ENCODE measurements at places on chromosomes 2 and 18.

DNA sequence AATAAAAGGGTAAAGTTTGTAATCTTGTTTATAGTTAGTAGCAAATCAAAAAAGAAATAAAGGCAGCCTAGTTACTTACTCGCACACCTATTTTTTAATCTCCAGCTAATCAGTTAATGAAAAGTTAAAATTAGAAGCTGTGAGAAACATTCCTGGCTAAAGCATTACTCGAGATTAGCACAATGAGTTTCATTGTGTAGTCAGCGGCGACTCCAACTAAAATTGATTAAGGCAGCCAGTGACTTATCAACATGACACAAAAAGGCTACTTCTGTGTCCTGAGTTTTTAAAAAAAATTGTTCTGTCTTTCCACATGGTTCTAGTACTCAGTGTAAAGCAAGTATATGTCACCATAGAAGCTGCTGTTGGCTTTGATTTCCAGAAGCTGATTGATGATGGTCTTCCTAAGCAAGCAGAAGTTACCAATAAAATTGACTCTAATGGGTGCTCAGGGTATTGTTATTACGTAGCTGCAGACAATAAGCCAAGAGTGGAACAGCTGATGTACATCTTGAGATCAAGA is 159.2 kb downstream of the CPS1 start:
- DNase-seq: no peak

- no peak for DNase-seq
These were observed 11.5 kb upstream of the SLC11A1 start for GRCh38 chr2:218370410-218371063.

DNA sequence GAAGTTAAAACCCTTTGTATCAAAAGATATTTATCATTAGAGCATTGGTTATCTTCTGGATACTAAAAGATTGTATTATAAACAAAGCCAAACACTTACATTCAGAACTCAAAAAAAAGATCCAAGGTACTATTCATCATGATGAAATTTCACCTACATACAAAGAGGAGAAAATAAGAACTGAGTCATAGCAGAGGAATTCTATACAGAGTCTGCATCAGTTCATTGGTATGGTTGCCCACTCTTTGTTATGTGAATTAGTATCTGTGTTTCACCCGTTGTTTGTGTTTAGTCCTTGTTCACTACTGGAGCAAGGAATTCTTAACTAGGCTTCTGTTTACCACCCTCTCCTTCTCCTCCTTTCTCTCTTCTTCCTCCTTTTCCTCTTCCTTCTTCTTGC is 157.9 kb downstream of the LNPK start:
- no peak for DNase-seq

GRCh38 chr2:101125808-101126207 is 25.4 kb downstream of the TBC1D8 start:
- no peak for DNase-seq

DNA sequence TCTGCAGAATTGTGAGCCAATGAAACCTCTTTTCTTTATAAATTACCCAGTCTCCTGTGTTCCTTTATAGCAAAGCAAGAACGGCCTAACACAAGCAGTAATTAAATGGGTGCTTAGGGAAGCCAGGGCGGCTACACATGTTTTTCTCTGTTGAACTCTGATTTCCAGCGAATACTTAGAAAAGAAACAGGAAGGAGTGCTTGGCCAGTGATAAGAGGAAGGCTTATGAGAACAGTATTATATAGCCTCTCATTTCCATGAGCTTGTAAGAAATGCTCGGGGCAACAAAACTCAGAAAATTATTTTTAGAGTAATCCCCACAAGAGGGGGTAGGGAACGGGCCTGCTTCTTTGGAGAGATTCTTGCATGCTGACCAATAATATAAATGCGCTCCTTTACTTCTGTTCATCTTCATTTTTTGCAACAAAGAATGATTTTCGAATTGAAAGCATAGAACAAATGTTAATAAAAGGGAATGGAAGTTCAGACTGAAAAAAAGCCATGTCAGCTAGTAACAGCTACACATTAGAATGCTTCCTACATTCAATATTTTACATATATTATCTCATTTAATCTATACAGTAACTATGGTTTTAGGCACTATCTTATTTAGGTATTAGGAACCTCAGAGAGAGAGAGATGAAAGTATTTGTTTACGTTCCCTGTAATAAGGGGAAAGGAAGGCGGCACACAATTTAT is 49.7 kb upstream of the CCDC85A start:
- no peak for DNase-seq

DNA sequence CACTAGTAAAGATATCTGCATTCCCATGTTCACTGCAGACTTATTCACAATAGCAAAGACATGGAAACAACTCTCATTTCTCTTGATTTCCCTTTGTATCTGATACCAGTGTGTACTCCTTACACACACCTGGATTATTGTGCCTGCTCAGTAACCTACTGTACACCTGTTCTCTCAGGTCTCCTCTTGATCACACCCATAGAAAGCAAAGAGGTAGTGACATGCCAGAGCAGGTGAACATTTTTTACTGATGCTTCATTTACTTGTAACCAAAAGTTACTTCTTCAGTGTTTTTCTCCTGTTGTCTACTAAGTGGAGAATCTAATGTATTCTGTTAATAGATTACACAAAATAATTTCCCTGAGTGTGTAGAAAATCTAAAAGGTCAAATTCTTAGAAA is 46.8 kb downstream of the CDH19 start:
- no peak for DNase-seq

DNA sequence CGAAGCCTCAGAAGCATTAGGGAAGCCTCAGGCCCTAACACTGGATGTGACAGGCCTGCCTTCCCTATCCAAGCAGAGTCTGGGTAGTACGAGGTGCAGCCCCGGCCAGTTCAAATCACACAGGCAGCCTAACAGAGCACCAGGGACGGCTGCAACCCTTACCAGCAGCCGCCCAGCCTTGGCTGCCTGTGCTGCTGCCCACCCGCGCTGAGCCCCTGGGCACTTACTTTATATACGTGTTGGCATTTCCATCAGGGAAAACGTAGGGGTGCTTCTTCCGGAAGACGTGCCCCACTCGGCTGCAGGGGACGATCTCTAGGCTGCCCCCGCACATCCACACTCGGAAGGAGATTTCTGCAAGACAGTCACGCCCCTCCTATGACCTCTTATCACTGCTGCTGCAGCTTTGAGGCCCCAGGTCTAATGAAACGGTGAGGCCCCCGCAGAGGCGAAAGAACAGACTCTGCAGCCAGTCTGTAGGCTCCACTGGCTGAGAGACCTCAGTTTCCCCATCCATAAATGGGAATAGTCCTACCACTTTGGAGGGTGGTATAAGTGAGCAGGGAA is 124.7 kb upstream of the CAPN13 start:
- DNase-seq: no peak

GRCh38 chr2:27308359-27308881 is at the start of gene UCN:
Gene UCN, minus strand, starts transcription at chr2:27308445. Its CDS starts 550 bp downstream, at chr2:27307895.
- DNase-seq: no peak

- no peak for DNase-seq
These were observed 109.2 kb downstream of the MREG start for GRCh38 chr2:215904101-215904500.

GRCh38 chr2:38207168-38207567 is 131.2 kb upstream of the CYP1B1 start:
- no peak for DNase-seq

GRCh38 chr2:48574353-48575287 is 43.0 kb upstream of the GTF2A1L start:
- DNase-seq: no peak

- DNase-seq: no peak
These were observed 104.0 kb downstream of the KCNE4 start for GRCh38 chr2:223155956-223156355.

DNA sequence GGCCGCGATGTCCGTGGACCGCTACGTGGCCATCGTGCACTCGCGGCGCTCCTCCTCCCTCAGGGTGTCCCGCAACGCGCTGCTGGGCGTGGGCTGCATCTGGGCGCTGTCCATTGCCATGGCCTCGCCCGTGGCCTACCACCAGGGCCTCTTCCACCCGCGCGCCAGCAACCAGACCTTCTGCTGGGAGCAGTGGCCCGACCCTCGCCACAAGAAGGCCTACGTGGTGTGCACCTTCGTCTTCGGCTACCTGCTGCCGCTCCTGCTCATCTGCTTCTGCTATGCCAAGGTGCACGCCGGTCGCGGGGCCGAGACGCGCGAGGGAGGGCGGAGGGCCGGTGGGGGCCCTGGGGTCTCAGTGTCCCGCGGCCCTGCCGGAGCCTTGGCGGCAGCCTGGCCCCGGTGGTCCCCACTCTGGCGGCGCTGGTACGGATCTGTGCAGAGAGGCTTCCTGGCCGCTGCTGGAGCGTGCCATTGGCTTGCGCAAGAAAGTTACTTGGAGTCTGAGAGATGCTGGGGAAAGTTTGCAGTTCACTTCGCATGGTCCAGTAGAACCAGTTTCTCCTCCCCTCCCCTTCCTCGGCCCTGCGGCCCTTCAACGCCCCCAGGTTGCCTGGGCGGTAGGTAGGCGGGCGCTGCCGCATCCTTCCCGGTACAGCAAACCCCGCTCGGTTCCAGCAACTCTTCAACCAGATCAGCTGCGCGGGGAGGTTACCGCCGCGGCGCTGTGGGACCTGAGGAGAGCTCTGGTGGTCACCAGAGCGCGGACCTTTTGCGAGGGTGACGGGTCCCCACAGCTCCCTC is 1.5 kb downstream of the GALR1 start:
- DNase-seq: no peak

- no peak for DNase-seq
These were observed 683 bp upstream of the TBC1D8 start for GRCh38 chr2:101151859-101152271.

DNA sequence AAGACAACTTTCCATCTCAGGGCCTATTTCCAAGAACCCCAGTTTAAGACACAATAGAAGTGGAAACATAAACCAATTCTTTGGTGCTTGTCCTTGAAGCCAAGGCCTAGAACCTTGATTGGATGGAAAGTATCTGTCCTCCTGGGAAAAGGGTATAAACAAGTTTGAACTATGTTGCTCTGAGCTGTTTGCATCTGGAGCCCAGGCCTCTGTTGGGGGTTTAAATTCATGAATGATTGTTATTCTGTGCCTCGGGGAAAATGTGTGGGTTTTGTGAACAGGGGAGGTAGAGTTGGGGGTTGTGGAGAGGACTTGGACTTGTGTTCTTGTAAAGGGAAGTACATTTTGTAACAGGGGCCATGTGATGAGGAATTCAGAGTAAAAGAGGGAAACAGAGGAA is 406.1 kb downstream of the SLC4A3 start:
- DNase-seq: no peak

DNA sequence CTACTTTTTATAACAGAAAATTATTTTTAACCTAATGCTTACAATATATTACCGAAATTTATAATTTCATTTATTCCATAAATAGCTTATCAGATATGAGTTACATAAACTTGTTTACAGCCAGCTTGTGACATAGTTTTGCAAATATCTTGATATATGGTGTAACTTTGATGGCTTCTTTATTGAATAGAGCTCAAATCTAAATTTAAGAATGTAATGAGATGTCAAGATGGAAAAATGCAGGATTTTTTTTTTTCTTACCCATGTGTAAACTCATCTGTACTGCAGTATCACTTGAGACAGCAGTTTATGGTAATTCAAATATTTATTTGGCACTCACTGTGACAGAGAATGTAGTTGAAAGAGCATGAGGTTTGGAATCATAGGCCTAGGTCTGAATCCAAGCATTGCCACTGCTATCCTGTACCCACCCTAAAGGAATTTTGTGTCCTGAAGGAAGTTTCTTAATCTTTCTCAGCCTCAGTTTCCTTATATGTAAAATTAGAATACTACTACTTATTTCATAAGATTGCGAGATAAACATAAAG is 3.8 kb downstream of the CREB1 start:
- DNase-seq: no peak

DNA sequence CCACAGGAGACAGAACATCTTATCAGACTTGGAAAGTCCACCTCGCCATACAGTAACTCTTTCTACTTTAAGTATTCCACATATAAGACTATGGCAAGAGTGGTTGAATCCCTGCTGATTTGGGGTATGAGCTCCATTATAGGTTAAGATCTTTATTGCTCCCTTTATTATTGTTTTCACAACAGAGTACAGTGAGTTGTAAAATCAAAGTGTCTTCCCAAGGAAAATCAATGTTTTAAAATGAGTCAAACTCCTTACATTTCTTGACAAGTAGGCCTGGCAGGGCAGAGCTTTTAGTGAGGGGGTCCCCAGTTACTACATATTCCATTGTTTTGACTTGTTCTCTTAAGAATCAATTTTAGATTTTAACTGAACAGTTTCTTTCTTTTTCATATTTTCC is 49.6 kb upstream of the STAT1 start:
- DNase-seq: no peak

DNA sequence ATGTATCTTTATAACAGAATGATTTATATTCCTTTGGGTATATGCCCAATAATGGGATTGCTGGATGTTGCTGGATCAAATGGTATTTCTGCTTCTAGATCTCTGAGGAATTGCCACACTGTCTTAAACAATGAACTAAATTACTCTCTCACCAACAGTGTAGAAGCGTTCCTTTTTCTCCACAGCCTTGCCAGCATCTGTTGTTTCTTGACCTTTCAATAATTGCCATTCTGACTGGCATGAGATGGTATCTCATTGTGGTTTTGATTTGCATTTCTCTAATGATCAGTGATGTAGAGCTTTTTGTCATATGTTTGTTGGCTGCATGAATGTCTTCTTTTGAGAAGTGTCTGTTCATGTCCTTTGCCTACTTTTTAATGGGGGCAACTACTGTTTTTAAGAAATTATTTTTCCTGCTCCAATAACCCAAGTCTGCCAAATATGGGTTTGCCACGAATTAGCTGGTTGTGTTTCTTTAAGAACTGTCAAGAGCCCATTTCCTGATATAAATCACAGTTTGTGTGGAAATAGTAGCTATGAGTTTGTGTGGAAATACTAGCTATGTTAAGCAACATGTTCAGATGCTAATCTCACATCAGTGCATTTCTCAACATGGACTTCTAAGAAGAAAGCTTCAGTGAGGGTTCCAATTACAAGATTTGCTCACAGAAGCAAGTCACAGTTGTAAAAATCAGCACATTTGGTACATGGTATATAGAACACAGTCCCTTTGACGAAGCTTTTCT is 259.4 kb downstream of the ANAPC1 start:
- no peak for DNase-seq

GRCh38 chr2:112198780-112199179 is 56.1 kb downstream of the ZC3H8 start:
- no peak for DNase-seq

DNA sequence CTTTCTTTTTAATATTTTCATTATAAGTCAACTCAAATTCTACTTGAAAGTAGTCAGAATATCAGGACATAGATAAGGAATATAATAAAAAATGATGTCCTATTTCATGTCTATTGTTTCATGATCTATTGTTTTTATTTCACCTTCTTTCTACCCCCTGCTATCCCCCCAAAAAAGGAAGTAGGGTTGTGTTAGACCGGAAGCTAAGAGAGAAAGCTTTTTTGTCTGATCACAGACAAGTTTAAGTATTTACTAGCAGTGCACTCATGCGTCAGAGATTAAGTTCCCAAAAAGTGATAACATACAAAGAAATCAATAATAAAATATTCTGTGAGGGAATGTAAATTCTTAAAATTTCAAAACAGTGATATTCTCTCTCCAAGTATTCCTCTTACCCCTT is 447.1 kb upstream of the CNTNAP5 start:
- no peak for DNase-seq

- DNase-seq: no peak
These were observed 816.6 kb downstream of the SATB2 start for GRCh38 chr2:198641161-198641560.

GRCh38 chr2:26382564-26382963 is 19.2 kb upstream of the DRC1 start:
- no peak for DNase-seq
